ENCODE measurements at places on chromosomes 3 and 15.

- no peak for DNase-seq
These were observed 7.2 kb upstream of the FBXW12 start for GRCh38 chr3:48364840-48365239.

DNA sequence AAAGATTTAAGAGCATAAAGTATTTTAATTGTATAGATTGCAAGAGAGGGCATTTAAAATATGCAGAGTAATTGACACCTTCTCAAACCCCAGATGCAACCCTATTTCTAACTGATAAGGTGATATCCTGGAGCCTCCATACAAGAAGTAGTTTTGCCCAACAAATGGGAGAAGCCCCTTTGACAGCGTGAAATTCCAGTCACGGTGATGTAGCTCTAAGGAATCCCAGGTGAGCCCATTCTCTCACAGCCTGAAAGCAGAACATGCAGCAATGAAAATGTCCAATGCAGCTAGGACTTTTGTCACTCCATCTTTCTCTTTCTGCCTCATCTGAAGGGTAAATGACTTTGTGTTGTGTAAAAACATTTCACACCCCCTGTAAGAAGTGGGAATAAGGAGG lies 96.4 kb downstream of the TMEM212 start:
- no peak for DNase-seq

GRCh38 chr3:196169836-196170240 lies 41.4 kb downstream of the ZDHHC19 start:
- DNase-seq, result no peak

DNA sequence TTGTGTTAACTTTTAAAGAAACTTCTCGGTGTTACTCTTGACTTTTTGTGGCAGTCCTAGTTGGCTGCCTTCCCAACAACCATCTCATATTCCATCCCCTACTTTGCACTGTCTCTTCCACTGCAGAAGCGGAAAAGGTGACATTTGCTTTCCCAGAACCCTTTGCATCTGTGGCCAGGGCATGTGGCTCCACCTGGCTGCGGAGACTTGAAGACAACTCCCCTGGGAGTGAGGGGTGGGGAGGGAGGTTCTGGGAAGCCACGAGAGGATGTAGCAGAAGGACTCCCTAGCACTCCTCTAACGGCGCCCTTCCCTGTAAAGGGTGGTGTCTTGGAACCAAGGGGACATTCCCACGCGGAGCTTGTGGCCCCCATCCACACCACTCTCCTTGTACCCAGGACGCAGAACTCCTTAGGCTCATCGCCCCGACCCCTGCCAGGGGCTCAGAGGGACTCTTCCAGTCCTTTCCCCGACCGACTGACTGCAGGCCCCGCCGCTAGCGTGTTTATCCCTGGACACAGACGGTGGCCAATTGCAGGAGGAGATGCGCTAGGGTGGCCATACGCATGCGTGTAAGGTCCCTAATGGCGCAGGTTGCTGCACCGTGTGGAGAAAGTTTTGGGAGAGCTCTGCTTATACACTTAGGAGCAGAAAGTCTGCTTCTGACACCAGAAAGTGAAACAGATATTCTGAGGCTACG lies 33.2 kb upstream of the SECISBP2L start:
- no peak for DNase-seq

GRCh38 chr3:43074901-43075689 lies 30.8 kb downstream of the POMGNT2 start:
- DNase-seq, result no peak

DNA sequence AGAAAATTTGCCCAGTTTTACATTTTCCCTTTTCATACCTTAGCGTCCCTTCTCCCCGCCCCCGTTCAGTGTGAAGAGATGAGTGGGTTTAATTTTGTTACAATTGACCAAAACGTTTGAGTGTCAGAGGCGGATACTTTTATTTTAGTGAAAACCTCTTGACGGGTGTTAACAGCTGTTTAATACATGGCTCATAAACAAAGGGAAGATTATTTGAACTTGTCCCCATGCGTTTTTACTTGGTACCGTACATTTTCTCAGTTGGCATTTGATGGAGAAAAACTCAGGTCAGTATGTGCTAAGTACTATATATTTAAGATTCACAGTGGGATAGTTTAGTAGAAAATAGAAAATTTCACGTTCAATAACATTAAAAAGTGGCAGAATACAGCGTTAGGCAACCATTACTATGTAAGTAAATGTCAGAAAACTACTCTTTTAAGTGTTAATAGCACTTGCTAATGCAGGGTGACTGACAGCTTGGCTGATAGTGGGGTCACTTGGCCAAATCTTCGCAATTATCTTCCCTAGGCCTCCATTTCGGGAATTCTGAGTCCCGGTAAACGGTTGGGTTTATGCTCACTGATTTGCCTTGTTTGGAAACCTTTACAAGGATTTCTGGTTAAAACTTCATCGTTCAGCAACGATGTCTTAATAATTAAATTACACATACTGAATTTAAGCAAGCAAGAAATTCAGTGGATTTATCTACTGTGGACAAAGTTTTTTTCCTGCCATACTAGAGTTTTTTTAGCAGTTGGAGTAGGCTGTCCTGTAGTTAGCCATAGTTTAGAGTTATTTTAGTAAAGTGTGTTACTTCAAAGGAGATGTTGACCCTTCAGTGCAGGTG lies 4.8 kb downstream of the CHD2 start:
- no peak for DNase-seq

DNA sequence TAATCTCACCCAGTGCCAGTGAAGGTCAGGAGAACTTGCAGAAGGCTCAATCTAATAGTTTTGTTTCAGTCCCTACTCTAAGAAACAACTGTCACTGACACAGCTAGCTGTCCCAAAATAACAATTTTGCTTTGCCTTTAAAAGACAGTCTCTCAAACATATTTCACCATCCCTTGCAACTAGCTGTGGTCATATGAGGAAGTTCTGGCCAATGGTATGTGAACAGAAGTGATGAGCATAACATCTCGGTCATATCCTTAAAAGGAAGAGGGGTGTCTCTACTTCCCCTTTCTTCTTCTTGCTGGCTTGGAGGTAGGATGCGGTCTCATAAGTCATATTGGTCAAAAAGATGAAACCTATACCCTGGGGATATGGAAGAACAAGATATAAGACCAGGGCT lies 198.1 kb downstream of the NEK10 start:
- DNase-seq, result no peak

DNA sequence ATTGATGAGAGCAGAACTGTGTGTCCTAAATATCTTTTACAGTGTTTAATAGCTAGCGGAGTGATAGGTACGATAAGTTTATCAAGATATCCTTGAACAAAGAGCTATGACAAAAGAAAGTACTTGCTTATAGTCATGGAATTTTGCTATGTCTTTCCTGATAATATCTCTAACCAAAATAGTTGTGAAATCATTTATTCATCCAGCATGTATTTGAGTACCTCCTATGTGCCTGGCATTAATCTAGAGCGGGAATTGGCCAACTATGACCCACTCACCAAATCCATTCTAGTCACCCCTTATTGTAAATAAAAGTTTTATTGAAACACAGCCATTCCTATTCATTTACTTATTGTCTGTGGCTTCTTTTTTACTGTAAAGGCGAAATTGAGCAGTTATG lies 46.6 kb downstream of the ZFAND6 start:
- no peak for DNase-seq

DNA sequence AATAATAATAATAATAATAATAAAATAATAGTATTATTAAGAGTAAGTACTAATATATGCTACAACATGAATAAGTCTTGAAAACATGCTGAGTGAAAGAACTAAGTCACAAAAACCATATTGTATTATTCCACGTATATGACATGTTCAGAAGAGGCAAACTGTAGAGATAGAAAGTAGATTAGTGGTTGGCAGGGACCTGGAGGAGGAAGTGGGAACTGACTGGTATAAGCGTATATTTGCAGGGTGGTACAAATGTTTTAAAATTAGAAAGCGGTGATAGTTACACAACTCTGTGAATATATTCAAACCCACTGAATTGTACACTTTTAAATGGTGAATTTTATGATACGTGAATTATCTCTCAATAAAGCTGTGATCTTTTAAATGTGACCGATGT lies 32.8 kb downstream of the LRRK1 start:
- no peak for DNase-seq

- no peak for DNase-seq
These were observed 41.4 kb downstream of the SORD start for GRCh38 chr15:45064386-45064785.

DNA sequence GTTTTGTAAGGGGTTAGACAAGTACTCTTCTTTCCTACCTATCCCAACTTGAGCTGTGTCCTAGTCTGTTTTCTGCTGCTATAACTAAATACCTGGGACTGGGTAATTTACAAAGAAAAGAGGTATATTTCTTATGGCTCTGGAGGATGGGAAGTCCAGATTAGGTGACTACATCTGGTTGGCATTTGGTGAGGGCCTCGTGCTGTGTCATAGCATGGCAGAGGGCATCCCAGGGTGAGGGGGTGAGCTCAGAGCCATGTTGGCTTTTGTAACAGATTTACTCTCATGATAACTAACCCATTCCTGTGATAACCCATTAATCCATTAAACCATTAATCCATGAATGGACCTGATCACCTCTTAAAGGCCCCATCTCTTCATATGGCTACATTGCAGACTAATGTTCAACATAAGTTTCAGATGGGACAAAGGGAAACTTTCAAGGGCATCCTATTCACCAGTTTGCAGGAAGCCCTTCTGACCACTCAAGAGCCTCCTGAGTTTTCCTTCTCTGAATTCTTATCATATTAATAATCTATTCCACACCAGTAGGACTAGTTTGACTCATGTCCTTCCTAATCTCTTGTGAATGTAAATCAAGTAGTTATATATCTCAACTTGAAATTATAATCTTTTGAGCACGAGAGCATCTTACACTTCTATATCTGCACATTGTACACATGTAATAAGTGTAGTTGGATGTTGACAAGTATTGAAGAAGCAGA lies 185.7 kb upstream of the ZPLD1 start:
- DNase-seq, result no peak

DNA sequence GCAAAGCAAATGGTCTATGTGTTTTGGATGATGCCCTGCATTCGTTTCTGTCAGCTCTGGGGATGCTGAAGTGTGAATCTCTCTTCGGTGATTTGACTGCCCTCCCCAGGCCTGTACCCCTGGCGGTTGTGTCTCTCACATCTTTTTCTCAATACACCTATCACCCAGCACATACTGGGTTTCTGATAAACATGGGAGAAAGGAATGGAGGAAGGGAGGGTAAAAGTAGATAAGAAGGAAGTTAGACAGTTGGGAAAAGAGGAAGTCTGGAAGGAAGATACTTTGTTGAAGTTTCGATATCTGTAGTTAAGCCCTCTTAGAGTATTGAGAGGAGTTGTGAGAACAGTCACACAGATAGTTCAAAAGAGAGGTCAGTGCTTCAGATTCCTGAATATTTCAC lies 35.8 kb upstream of the LRTM1 start:
- no peak for DNase-seq

DNA sequence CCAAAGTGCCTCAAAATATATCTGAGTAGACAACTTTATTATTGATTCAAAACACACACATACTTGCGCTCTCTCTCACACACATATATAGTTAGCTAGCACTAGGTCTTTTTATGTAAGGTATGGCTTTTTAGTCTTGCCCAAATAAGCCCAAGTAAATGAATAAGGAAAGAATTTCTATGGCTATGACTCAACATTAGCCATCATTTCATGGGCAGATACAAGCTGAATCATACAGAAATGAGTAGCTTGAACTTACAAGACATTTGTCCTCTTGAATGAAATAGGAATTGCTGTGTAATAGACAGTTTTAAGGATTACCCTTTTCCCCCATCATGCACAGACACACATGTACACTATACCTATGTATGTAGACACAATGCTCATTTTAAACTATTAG lies 4.9 kb downstream of the CADPS start:
- no peak for DNase-seq

GRCh38 chr3:185823078-185824044 lies 1.5 kb downstream of the IGF2BP2 start:
- peak; percentile 40 for DNase-seq

DNA sequence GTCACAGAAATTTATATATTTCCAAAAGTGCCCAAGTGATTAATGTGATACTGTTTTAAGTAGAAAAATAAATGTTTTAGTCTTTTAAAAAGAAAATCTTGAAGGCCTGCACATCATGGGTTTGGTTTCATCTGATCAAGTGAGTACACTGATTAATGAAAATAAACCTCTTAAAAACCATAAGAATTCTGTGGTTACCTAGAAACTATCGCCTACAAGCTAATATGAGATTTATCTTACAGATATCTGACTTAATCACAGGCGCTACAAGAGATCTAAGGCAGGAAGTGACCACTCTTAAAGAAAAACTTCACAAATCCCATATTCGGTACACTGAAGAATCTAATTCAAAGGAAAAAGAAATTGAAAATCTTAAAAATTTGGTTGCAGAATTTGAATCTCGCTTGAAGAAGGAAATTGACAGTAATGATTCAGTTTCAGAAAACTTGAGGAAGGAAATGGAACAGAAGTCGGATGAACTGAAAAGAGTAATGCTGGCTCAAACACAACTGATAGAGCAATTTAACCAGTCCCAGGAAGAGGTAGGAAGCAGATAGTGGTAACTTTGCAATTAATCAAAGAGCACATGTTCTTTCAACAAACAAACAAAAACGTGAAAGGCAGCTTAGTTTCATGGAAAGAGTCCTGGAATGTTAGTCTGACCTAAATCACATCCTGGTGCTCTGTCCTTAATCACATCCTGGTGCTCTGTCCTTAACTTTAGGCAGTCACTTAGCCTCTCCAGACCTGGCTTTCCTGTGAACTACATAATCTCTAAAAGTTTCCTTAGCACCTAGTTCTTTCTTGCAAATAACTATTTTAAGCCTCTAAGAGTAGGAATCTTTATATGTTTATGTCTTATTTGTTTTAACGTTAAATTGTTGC lies 131.8 kb downstream of the CCNL1 start:
- DNase-seq, result no peak

GRCh38 chr15:77535845-77536244 lies 96.9 kb downstream of the LINGO1 start:
- DNase-seq, result no peak

DNA sequence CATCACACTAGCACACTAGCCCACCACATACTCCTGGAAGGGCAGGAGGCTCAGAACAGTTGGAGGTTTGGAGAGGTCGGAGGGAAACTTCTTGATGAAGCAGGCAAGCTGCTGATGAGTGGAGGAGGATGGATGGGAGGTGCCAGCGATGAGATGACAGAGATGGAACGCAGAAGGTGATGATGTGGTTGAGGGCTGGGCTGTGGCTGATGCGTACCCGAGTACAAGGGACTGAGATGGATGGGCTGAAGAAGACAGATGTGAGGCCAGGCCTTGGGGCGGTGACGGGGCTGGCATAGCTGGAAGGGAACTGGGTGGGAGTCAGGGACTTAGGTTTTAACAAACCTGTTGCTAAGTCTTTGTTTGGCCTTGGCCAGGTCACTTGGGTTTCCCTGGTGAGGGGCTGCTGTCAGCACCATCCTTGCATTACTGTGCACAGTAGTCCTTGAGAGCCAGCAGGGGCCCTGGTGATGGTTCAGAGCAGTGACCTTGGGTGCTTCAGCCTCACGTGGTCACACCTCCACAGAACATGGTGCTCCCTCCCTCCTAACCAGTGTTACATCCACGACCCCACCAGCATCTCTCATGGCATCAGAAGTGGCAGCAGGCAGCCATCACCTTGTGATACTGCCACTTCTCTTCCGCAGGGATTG lies 164.5 kb downstream of the SLCO3A1 start:
- no peak for DNase-seq

Data from stimulated activated CD4-positive, alpha-beta T cell treated with anti-CD3 and anti-CD28 coated beads, Interleukin-2, amount 100 ng/mL, for 24 hours (primary cell).